CD4-positive, alpha-beta T cell treated with Interleukin-15 for 1 hour (primary cell): ENCODE measurements at places on chromosomes 7 and 10.
A peak's percentile ranks its signal among the peaks of the same experiment; 100 is the strongest.

GRCh38 chr10:110746254-110746826 lies 102.2 kb downstream of the RBM20 start:
- DNase-seq, result peak; percentile 45

GRCh38 chr7:22183522-22184280 lies 173.3 kb downstream of the RAPGEF5 start:
- no peak for DNase-seq

DNA sequence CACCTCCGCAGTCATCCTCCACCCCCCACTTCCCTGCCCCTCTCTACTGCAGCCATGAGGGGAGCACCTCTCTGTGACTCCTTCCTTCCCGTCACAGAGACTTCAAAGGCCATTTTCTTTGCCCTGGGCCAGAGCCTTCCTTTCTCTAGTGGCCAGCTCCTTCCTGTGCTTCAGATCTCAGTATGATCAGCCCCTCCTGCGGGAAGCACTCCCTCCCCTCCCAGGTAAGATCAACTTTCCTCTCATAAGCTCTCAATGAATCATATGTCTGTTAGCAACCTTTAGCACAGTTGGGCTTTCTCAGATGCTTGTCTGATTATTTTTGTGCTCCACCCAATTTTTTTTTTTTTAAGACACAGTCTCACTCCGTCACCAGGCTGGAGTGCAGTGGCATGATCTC lies 241.0 kb upstream of the PRSS1 start:
- no peak for DNase-seq

- no peak for DNase-seq
Measured at GRCh38 chr7:90605055-90605454, 8.9 kb downstream of the CDK14 start.

- no peak for DNase-seq
Measured at GRCh38 chr7:90173127-90173844, 19.0 kb downstream of the STEAP1 start.

GRCh38 chr10:48805848-48806247 lies 121.2 kb downstream of the WDFY4 start:
- DNase-seq, result no peak

GRCh38 chr10:80613466-80614170 lies 75.9 kb downstream of the SH2D4B start:
- no peak for DNase-seq

GRCh38 chr7:128874140-128875031 lies 11.7 kb downstream of the ATP6V1F start:
- DNase-seq, result no peak

DNA sequence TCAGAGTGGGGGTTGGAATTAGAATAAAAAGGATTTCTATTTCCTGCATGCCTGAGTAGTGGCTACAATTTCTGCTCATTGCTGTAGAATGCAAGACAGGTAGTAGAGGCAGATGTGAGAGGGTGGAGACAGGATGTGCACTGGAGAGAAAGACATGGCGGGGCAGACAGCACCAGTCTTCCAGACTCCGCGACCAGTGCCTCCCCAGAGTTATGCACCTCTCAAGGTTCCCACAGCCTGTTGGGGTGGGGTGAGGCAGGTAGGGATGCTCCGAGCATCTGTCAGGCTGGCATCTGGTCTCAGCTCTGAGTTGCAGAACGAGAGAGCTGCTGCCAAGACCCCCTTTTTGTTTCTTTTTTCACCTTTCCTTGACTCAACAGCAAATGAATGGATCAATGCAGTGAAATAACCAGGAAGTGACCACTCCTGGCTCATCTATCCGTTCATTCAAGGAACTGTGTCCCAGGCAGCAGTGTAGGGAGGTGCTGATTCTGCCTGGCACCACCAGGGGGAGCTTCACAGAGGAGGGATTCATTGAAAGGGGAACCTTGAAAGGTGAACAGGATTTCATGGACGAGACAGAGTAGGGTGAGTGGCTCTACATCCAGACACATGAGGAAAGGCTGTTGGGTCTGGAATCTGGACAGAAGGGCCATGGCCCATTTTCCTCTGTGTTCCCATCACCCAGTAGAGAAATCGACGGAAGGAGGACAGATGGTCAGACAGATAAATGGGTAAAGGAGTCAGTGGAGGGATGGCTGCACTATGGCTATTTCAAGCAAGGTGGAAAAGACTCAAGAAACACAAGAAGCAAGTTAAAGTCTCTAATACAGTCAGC lies 17.2 kb upstream of the SLC18A3 start:
- DNase-seq, result peak; percentile 38

DNA sequence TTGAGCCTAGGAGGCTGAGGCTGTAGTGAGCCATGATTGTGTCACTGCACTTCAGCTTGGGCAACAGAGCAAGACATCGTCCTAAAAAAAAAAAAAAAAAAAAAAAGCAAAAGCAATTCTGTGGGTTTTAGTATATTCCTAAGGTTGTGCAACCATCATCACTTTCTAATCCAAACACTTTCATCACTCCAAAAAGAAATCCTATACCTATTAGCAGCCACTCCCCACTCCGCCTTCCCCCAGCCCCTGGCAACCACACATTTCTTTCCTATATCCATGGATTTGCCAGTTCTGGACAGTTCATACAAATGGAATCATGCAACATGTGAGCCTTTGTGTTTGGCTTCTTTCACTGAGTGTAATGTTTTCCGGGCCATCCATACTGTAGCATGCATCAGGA lies 20.4 kb downstream of the ZAN start:
- no peak for DNase-seq

DNA sequence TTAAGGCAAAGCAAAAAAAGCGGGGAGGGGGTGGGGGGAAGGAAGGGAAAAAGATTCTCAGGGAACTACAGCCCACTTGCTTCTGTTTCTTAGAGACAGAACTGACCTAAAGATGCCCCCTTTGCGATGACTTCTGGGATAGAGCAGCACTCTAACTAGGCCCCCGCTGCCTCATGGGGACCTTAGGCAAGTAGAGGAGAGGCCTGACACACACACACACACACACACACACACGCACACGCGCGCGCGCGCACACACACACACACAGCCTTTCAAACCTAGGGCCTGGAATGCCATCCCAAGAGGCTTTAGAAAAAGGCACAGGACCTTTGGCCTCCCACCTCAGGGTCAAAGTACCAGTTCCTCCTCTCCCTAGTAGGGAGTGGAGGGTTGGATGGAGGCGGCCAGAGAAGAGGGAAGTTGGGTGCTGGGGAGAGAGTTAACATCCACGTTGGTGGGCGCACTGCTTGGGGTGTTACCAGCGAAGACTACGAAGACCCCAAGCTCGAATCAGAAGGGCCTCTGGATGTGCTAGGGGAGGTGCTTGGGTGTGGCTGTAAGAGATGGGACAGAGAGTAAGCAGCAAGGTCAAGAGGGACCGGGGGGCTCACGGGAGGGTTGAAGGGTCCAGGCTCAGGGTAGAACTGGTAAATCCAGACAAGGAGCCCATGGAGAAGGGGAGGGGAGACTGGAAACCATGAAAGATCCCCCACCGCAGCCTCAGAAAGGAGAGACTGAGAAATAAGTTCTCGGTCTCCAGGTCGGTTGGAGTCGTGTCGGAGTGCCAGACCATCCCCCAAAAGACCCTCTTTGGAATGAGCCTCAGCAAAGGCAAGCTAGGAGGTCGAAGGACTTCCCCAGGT lies 1.2 kb upstream of the COL1A2 start:
- DNase-seq, result no peak

- no peak for DNase-seq
Measured at GRCh38 chr7:2811476-2812113, 32.5 kb downstream of the GNA12 start.

DNA sequence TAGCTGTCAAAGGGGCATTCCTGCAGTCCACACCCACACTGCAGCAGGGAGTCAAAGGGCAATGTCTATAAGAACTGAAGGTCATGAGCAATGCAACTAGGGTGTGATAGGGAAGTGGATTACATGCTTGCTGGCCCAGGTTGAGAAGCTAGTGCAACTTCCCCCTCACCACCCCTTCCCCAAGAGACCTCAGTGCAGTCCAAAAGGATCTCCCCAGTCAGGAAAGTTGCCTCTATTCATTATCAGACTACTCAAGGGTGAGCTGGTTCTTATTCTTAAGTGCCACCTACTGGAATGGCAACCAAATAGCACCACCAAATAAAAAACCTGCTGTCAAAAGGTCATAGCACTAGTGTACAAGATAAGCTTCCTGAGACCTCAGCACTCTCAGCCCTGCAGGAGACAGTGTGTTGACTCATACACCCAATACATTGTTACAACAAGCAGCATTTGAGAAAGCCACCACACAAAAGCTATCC lies 28.2 kb downstream of the MTERF1 start:
- no peak for DNase-seq

GRCh38 chr7:111164442-111164841 lies 73.5 kb downstream of the LRRN3 start:
- DNase-seq, result no peak

GRCh38 chr7:101555269-101555920 lies 73.7 kb downstream of the MYL10 start:
- DNase-seq, result peak; percentile 7

- DNase-seq, result no peak
Measured at GRCh38 chr7:92590711-92591310, 621 bp upstream of the FAM133B start.

DNA sequence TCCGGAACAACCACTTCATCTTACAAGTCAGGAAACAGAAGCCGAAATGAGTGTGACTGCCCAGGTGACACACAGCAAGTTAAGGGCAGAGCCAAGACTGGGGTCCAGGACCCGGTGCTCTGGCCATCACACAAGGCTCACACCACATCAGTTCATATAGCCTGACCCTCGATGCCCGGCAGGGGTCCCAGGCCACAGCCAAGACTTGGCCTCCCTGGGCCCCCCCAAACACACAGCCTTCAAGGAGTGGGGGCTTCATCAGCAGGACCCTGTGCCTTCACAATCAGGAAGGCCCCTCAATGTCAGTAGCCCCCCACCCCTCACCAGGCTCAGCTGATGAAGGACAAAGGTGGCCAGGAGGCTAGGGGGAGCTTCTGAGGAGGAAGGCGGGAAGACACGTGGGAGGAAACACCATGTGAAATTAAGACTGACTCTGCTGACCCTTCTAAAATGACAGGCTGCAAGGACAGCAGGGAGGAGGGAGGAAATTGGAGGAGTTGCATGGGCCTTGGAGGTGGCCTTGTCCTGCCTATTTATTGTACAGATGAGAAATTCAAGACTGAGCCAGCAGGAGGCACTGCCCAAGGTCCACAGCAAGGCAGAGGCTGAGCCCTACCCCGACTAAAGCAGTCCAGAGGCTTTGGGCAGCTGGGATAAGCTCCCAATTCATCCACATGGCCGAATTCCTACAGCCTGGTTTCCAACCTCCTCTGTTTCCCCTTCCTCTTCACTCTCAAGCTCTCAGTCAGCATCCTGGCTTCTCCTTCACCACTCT lies 216.1 kb upstream of the ZMIZ1 start:
- DNase-seq, result no peak

DNA sequence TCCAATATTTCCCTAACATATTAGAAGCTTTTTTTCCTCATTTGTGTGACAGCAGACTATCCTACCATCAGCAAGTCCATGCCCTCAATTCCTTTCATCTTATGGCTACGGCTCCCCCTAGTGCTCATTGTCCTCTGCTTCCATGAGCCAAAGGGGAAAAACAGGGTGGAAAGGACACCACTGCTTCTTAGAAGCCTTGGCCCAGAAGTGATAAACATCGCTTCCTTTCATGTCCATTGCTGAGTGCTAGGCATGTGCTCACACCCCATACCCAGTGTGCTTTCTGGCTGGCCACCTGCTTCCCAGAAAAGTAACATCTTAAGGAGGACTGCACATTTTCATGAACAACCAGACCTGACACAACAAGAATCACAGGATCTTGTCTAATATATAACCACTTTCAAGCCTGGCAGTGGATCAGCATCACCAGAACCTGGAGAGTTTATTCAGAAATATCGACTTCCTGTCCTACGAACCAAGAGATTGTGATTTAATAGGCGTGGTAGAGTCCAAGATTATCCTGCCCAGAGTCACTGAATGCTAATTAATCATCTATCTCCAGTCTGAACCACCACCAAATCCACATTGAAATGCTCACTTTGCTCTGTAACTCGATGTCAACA lies 650.5 kb upstream of the SORCS1 start:
- no peak for DNase-seq

GRCh38 chr7:80640846-80641245 lies 2.4 kb downstream of the CD36 start:
- DNase-seq, result no peak

DNA sequence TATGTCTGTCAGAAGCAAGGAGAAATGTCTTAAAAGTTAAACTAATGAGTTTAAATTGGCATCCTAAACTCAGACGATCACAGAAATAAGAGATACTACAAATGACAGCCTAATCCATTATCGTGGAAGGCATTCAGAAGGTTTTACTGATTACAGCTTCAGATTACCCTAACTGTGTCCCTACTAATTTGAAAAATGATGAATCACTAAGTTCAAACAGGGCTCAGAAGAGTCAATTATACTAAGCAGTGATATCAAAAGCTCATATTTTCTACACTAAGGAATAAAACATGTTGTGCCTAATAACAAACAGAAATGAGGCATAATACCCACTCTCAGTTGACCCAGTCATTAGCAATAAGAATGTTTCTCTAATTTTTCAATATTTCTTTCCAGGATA lies 152.0 kb upstream of the NRBF2 start:
- DNase-seq, result no peak

DNA sequence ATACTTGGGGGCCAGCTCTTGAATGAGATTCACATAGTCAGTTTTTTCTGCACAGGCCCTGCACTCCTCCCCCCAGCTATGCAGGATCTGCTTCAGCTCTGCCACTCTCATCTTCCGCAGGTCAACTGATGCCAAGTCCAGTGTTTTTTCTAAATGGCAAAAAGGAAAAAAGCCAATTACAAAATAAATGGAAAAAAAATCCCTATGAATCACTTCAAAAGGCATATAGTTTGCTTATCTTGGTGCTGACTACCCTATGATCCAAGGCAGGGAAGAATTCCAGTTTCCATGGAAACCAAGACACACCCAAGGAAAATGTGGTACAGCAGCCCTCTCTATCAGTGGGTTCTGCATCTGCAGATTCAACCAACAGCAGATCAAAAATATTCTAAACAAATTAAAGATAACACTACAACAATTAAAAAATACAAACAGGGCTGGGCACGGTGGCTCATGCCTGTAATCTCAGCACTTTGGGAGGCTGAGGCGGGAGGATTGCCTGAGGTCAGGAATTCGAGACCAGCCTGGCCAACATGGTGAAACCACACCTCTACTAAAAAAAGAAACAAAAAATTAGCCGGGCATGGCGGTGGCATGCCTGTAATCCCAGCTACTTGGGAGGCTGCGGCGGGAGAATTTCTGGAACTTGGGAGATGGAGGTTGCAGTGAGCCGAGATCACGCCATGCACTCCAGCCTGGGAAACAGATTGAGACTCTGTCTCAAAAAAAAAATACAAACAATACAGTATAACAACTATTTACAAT lies 17.6 kb downstream of the CDNF start:
- no peak for DNase-seq

GRCh38 chr7:2542011-2542915 lies 13.1 kb downstream of the BRAT1 start:
- DNase-seq, result no peak

DNA sequence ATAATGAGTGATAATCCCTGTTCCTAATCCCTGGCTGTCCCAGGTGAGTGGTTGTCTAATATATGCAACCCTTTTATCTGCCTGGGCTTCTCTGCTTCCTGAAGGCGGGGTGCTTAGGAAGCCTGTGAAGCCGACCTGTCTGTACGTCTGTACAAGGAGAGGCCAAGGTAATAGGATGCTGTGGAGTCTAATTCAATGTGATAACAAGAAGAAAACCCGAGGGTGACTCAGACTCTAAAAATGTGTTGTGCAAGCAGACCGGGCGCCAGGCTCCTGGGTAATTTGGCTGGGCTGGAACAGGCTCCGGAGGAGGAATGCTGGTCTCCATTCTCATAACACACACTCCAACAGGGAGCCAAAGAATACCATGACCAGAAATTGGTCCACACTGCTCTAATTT lies 43.6 kb downstream of the THNSL1 start:
- DNase-seq, result no peak

- no peak for DNase-seq
Measured at GRCh38 chr10:88063861-88064557, 200.6 kb downstream of the PTEN start.
